ENCODE measurements at places on chromosomes 12 and 14.

- no peak for DNase-seq
These were observed 9.5 kb upstream of the CALM1 start for GRCh38 chr14:90387206-90387760.

- DNase-seq, result no peak
These were observed 31.5 kb downstream of the CLEC1A start for GRCh38 chr12:10067264-10067663.

- no peak for DNase-seq
These were observed 44.2 kb downstream of the ZFP36L1 start for GRCh38 chr14:68748691-68749090.

DNA sequence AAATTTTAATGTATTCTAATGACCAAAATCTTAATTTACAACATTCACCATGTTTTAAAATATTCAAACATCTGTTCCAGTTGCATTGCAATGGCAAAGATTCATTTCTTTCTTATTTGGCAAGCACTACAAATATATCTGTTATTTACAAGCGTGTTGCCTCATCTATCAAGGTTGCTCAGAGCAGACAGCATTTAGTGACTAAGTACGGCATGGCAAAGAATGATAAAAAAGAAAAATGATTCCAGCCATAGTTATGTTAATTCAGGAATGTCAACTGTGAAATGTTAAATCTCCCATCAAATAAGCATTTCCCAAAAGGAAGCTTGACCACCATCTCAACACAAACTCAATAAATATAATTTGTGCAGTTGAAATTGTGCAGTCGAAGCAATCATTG is 312.1 kb downstream of the SEC23A start:
- no peak for DNase-seq

DNA sequence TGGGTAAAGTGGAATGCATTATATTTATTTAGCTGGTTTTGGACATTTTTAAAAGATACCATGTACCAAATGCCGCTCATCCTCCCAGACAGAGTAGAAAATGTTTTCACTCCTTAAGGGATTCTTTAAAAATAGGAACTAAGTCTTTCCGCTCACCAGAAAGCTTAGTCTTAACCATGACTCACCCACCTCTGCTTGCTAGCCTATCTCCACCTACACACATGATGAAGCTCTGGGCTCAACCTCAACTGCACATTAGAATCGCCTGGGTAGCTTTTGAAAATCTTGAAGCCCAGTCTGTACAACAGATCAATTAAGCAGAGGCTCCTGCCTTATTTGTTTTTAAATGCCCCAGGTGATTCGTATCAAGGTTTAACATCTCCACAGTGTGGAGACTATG is 260.5 kb downstream of the NEDD1 start:
- DNase-seq, result peak; percentile 3

GRCh38 chr14:60981633-60982455 is 799 bp downstream of the SLC38A6 start:
- peak; percentile 16 for DNase-seq

DNA sequence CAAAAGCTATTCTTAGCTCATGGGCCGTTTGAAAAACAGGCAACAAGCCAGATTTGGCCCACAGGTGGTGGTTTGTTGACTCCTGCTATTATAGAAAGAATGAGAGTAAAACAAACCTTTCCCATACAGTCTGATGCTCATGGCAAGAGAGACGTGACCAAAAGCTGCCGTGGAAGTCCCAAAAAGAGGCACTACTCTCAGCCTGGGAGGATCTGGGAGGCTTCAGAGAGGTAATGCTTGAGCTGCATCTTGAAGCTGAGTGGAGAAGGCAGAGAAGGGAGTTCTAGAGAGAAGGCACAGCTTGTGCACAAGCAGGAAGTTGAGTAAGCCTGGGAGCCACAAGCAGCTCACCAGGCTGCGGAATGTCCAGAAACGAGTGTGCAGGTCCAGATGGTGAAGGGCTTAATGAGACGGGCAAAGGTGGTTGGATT is 9.6 kb downstream of the PLXNC1 start:
- DNase-seq, result no peak

- peak; percentile 18 for DNase-seq
These were observed 27.7 kb upstream of the HIGD1C start for GRCh38 chr12:50924439-50925341.

- DNase-seq, result no peak
These were observed 45.8 kb upstream of the NCOR2 start for GRCh38 chr12:124613151-124613585.

- no peak for DNase-seq
These were observed 44.0 kb downstream of the TFCP2 start for GRCh38 chr12:51128919-51129318.

DNA sequence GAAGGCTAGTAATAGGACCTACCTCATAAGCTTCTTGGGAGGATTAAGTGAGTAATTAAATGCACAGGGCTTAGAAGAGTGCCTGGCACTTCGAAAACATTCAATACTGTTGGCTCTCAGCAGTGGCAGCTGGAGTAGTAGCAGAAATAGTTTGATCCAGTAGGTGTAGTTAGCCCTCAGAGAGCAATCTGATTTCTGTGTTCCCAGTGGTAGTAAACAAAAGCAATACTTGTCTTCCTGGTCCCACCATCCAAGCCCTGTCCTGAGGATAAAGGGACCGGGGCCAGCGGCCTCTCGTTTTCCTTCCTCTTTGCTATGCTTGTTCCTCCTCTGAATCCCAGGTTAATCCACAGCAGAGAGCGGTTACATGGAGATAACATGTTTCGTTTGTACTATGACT is 131.6 kb downstream of the SAMD4A start:
- no peak for DNase-seq

GRCh38 chr14:28365510-28365909 is 401.1 kb upstream of the FOXG1 start:
- DNase-seq, result no peak

DNA sequence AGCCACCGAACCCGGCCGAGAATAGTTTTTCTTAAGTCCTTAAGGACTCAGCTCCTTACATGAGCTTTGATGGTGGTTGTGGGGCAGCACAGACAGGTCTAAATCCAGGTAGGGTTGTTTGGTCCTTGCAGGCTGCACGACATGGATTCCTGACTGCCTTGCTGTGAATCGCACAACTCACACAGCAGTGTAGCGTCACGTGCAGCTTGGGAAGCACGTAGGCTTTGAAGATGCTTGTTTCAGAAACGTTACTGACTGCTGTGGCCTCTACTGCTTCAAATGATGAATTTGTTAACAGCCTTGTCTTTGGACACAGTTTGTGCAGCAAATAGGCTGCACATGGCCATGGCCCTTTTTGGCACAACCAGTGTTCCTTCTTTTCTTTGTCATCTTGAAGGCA is 29.9 kb downstream of the ZBTB42 start:
- no peak for DNase-seq

DNA sequence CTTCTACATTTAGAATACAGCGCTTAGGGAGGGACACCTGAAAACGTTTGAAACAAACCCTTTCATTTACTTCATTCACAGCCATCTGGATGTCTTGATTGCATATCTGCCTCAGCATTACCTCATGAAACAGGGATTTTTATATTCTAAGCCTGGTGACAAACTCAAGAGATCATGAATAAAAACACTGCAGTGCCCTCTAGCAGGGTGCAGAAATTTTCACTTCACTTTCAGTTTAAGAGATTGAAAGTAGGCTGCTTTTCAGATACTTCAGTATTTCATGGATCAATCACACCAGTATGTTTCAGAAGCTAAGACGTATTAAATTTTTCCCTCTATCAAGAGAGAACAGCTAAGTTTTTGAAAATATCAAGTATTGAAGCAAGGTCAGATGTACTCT is 467.8 kb downstream of the MDGA2 start:
- DNase-seq, result no peak

GRCh38 chr12:71576496-71576895 is 87.2 kb downstream of the ZFC3H1 start:
- DNase-seq, result no peak

- no peak for DNase-seq
These were observed 799.7 kb downstream of the DIO2 start for GRCh38 chr14:79411403-79412174.

GRCh38 chr14:37466623-37467088 is 128.4 kb downstream of the FOXA1 start:
- no peak for DNase-seq

- no peak for DNase-seq
These were observed 67.0 kb downstream of the DIP2B start for GRCh38 chr12:50571786-50572185.

DNA sequence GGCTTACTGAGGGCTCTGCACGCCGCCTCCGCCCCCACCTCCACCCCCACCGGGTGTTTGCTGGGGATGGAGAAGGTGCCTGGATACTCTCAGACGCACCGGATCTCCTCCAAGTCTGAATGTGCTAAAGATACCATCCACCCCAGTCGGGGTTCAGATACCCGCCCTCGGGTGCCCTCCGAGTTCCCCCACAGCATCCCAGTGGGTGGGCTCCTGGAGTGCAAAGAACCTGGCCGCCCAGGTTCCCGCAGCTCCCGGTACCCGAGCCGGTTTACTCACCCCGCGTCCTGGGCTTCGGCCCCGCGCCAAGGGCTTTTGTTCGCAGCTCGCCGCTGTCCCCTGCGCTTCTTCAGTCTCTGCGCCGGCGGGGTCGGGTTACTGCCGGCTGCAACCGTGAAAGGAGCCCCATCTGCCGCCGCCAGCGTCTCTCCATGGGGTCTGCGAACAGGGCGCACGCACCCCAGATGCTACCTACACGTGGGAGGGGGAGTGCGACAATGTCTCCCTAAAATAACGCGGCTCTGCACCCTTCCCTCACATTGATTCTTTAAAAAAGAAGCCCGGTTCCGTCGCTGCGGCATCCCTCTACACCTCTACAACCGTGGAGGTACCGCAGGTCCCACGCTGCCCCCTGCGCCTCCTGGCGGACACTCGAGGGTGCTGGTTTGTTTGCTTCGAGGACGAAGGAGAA is at the start of gene CCDC177:
Gene CCDC177, minus strand, starts transcription at position 609 of the 691 bp plus-strand sequence. CDS start 1,249 bp downstream, outside the sequence.
- DNase-seq, result peak; percentile 87

DNA sequence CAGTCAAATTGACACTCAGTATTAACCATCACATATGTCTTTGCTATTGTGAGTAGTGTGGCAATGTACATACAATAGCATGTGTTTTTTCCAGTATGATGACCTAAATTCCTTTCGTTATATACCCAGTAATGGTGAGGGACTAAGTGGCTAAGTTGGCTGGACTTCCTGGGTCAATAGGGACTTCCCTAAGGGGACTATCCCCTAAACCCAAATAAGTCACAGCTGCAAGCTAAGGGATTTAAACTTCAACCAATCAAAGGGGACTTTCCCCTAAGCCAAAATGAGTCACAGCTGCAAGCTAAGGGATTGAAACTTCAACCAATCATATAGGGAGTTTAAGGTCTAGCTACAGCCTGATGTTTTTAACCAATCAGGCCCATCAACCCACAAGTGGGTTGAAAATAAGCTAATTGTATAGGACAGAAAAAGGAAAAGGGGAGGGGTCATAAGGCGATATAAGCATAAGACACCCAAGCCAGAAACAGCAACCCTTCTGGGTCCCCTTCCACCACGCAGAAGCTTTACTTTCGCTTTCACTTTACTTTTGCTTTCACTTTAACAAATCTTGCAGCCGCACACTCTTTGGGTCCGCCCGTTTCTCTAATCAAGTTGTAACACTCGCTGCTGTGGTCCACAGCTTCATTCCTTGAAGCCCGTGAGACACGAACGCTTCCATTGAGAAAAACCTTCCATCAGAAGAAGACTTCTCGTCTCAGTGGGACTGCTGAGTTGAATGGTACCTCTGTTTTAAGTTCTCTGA is 404.4 kb downstream of the FLRT2 start:
- peak; percentile 52 for DNase-seq

- DNase-seq, result no peak
These were observed 141.7 kb upstream of the NRXN3 start for GRCh38 chr14:78028471-78028870.

DNA sequence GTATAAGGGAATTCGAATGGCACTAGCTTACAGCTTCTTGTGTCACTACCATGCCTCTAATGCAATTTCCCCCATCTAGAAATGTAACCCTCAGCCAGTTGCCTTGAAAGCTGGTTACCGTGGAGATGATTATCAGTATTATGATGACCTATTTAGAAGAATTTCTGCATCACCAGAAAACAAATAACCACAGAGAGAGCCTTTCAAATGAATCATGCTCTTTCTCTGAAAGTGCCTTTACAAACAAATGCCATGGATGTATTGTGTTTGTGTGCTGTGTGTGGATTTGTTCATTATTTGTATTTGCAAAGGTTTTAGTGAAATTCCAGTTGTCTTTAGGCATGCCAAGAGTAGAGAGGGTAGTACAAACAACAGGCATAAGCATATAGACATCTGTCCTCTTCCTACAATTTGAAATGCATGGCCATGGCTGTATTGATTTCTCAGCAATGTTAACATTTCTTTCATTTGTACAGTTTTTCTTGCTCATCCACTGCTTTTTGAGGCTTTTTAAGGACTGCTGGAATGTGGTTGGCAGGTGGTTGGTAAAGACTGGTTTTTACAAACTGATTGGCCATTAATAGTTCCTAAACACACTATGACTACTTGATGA is 266.5 kb downstream of the PAWR start:
- DNase-seq, result no peak

GRCh38 chr14:73231981-73232851 is 5.1 kb upstream of the PAPLN start:
- DNase-seq, result peak; percentile 37

DNA sequence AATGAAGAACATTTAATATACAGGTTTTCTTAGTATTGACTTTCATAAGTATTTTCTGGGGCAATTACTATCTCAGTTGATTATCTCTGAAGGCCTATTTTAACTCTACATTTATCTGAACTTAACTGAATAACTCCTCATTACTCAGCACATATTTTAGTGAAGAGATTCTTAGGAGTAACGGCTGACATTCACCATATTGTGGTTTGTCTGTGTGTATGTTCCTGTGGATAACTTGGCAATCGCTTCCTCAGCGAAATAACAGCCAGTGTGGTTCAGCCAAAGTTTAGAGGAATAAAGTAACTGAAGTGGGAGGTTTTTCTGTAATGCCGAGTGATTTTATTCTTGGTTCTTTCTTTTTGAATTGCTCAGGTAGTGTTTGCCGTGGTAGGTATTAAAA is 168.0 kb downstream of the RAD51B start:
- DNase-seq, result no peak

GRCh38 chr12:27711317-27711682 is 668 bp downstream of the MRPS35 start:
- DNase-seq, result peak; percentile 28

DNA sequence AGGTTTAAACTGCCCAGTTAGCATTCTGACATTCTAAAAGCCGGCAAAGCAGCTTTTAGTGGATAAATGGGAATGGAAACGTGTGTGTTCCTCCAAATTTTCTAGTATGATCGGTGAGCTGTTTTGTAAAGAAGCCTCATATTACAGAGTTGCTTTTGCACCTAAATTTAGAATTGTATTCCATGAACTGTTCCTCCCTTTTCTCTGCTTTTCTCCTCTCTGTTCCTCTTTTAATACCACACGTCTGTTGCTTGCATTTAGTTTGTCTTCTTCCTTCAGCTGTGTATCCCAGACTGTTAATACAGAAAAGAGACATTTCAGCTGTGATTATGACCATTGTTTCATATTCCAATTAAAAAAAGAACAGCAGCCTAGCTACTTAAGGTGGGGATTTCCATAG is 10.7 kb downstream of the DYRK2 start:
- no peak for DNase-seq

- DNase-seq, result no peak
These were observed 338.1 kb upstream of the SFSWAP start for GRCh38 chr12:131372706-131373195.

GRCh38 chr14:72961579-72962335 is 35.5 kb downstream of the DCAF4 start:
- DNase-seq, result no peak

All from activated CD4-positive, alpha-beta T cell treated with anti-CD3 and anti-CD28 coated beads for 48 hours (primary cell).